ENCODE measurements at places on chromosomes 16 and 17.
A peak's percentile ranks its signal among the peaks of the same experiment; 100 is the strongest.

- peak; percentile 46 for DNase-seq
These were observed 6.0 kb upstream of the ARL2BP start for GRCh38 chr16:57239107-57239506.

- DNase-seq, result peak; percentile 22
These were observed 16.9 kb downstream of the SRCAP start for GRCh38 chr16:30715750-30716445.

DNA sequence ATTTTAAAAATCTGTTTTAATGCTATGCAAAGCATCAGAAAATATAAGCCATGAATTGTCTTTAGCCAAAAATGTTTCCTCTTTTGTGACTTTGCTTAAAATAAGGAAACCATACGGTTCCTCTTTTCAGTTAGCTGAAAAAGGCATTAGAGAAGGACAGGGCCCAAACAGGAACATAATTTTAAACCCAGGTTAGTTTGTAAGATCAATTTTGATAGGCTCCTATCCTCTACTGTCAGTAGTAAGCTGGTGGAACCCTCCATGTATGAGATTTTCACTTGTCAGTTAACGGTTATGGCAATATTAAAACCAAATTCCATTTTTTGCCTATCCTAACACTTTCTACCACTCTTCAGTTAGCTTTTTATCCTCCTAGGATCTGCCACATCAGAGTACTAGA is 4.3 kb downstream of the EVI2B start:
- DNase-seq, result peak; percentile 75

DNA sequence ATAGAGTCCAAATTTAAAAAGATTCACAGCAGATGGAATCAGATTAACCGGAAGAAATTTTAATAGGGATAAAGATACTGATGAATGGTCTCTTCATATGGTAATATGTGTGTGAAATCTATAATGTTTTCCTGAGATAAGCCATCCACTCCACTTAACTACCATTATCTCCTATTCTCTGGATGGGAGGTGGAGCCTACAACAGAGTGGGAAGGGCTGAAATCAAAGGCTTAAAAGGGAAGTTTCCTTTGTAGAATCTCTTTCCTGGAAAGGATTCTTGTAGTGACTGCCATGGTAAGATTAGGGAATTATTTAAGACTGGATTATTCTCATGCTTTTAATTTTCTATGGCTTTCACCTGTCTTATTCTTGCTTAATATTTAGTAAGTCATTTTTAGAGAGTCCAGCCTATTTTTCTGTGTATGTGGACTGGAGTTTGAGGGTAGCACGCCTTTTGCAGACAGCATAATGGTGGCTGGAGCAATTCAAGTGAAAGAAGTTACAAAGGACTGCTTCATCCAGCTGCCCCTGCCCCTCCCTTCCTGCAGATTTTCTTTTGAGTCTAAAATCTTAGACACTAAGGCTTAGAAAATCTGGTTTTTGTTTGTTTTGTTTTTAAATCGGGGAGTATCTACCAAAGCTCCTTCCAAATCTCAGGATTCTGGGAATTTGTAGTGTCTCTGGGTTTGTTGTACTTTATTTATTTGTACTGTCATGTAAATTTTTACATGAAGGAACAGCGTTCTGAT is 26.5 kb downstream of the KAT7 start:
- no peak for DNase-seq

GRCh38 chr17:29585080-29585751 is 4.2 kb downstream of the GIT1 start:
- no peak for DNase-seq

DNA sequence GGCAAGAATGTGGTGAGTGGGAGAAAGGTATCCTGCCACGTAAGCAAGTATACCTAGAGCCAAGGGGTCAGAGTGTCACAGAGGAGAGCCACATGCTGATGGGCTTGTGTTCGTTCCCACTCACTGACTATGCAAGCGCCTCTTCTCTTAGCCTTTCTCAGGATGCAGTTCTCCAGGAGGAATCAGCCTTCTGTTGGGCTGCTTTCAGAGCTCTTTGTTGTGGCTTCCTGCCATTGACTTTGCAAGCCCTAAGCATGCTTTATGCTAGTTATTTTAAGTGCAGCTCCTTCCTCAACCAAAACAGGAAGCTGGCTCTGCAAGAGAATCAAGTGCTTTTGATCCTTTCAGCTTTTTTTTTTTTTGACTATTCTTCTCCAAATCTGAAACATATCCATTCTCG is 66.6 kb downstream of the SIAH1 start:
- DNase-seq, result peak; percentile 62

Data from GM12865 (cell line).